ENCODE measurements at places on chromosomes 2 and 18. TPM values are rescaled to one million over a fixed set of nuclear protein-coding genes. Genes with fewer than 3 reads are reported as not detected.

The HNRNPLL gene
- total RNA-seq = 38.1 TPM

- H3K27me3 ChIP-seq = peaks cover 72% of the 10 kb centered on the region
- H3K36me3 ChIP-seq = no peaks in the 10 kb centered on the region
- H3K27ac ChIP-seq = no peak overlapping the region
- H3K4me1 ChIP-seq = no peaks in the 10 kb centered on the region
- H3K4me3 ChIP-seq = no peak overlapping the region
Measured at GRCh38 chr2:99715956-99716355, 226.1 kb upstream of the REV1 start.

GRCh38 chr18:50451100-50451842 is 76.4 kb downstream of the SKA1 start:
- no peaks in the 10 kb centered on the region for H3K36me3 ChIP-seq
- H3K4me3 ChIP-seq = no peak overlapping the region
- 0 out of 2 replicates have a peak, but pooled peaks cover 11% of the 10 kb centered on the region for H3K27me3 ChIP-seq
- H3K4me1 ChIP-seq = no peaks in the 10 kb centered on the region
- DNase-seq = no peak
- H3K27ac ChIP-seq = no peak overlapping the region

GRCh38 chr2:135985826-135986393 is 484 bp upstream of the DARS1 start:
- H3K27ac ChIP-seq = peak overlapping the region; percentile 93
- no peak for DNase-seq
- H3K27me3 ChIP-seq = no peaks in the 10 kb centered on the region

- DNase-seq = no peak
- H3K27ac ChIP-seq = no peak overlapping the region
- H3K27me3 ChIP-seq = no peaks in the 10 kb centered on the region
- peaks cover 10% of the 10 kb centered on the region for H3K4me1 ChIP-seq
Measured at GRCh38 chr2:66547887-66548286, 113.0 kb downstream of the MEIS1 start.

GRCh38 chr2:178177066-178177679 is 17.1 kb upstream of the OSBPL6 start:
- H3K27me3 ChIP-seq = no peaks in the 10 kb centered on the region
- no peak for DNase-seq
- H3K4me3 ChIP-seq = no peak overlapping the region
- no peaks in the 10 kb centered on the region for H3K36me3 ChIP-seq
- H3K4me1 ChIP-seq = no peaks in the 10 kb centered on the region

DNA sequence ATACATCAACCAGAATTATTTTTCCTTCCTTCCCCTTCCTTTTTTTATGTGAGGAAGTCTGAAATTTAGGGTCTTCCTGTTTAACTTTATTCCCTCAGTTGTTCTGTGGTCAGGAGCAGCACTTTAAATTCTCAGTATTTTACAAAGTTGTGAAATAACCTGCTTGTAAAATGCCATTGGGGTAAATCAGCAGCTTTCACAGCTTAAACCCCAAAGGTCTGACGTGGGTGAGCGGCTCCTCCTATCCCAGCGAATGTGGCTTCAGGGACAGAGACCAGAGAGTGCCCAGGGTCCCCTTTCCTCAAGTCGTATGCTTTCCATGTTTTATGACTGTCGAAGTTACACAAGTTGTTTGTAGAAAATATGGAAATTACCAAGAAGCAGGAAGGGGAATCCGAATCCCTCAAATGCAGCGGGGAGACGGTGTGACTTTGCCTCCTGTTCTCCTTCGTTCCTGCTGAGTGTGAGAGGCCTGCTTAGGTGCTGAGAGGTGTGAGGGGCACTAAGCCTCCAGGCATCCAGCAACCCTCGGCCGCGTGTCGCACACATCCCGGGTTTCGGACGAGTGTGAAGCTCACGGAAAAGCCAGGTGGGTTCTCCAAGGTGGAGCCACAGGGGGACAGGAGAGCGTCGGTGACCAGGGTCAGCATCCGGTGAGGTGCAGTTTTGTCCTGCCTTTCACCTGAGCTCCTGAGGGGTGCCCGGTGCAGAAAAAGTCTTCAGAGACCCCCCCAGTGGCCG is 10.8 kb upstream of the KCNG2 start:
- peaks cover 15% of the 10 kb centered on the region for H3K27me3 ChIP-seq
- H3K27ac ChIP-seq = no peak overlapping the region
- H3K4me3 ChIP-seq = no peak overlapping the region
- peaks cover 11% of the 10 kb centered on the region for H3K4me1 ChIP-seq
- DNase-seq = no peak

- H3K27ac ChIP-seq = no peak overlapping the region
- no peaks in the 10 kb centered on the region for H3K36me3 ChIP-seq
- no peaks in the 10 kb centered on the region for H3K27me3 ChIP-seq
- no peak for DNase-seq
- H3K4me1 ChIP-seq = peaks cover 33% of the 10 kb centered on the region
Measured at GRCh38 chr2:230680463-230681170, 32.0 kb upstream of the CAB39 start.

DNA sequence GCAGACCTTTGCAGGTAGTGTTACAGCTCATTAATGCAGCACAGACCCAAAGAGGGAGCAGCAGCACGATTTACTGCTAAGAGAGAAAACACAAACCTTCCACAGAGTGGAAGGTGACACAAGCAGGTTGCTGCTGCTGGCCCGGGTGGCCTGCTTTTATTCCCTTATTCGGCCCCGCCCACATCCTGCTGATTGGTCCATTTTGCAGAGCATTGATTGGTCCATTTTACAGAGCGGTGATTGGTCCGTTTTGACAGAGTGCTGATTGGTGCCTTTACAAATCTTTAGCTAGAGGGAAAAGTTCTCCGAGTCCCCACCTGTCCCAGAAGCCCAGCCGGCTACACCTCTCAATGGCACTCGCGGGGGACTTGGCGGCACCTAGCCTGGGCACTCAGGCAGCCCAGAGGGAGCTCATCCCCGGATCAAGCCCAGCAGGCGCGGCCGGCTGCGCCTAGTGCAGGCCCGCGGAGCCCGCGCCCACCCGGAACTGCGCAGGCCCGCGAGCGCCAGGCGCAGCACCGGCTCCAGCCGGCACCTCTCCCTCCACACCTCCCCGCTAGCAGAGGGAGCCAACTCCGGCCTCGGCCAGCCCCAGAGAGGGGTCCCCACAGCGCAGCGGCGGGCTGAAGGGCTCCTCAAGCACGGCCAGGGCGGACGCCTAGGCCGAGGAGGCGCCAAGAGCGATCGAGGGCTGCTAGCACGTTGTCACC is 825.6 kb upstream of the HS6ST1 start:
- H3K36me3 ChIP-seq = no peaks in the 10 kb centered on the region
- no peak overlapping the region for H3K27ac ChIP-seq
- no peak overlapping the region for H3K4me3 ChIP-seq
- H3K27me3 ChIP-seq = peaks cover 22% of the 10 kb centered on the region
- no peaks in the 10 kb centered on the region for H3K4me1 ChIP-seq

- DNase-seq = peak; percentile 68
- no peaks in the 10 kb centered on the region for H3K27me3 ChIP-seq
- H3K27ac ChIP-seq = no peak overlapping the region
- H3K36me3 ChIP-seq = no peaks in the 10 kb centered on the region
- H3K4me3 ChIP-seq = no peak overlapping the region
Measured at GRCh38 chr2:226483745-226484619, 315.6 kb downstream of the IRS1 start.
